ENCODE measurements at places on chromosomes 6 and 20.

DNA sequence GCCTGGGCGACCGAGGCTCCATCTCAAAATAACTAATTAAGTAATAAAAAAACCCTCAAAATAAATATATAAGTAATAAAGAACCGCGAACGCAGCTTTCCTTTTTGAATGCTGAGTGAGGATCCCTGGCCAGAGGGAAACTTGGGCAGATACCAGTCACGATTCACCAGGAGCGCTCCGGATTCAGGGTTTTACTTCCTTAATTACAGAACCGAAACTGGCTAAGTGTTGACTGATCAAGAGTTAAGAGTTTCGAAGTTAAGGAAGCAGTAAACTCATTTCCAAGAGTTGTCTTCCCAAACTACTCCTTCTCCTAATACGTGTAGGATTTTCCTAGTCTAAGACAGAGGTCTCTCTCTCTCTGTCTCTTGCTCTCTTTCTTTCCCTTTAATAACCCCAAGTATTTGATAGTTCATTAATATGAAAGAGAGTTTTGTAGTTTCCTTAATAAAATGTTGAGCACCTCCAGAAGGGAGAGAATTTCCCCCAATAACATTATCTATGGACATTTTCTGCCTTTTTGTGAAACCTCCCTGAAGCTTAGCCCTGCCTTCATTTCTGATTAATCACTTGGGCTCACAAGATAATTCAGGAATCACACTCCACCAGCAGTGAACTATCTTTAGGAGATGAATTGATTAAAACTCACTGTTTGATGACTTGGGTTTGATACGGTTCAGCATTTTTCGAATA, 61.4 kb upstream of the ZNF217 start:
- DNase-seq, result no peak

DNA sequence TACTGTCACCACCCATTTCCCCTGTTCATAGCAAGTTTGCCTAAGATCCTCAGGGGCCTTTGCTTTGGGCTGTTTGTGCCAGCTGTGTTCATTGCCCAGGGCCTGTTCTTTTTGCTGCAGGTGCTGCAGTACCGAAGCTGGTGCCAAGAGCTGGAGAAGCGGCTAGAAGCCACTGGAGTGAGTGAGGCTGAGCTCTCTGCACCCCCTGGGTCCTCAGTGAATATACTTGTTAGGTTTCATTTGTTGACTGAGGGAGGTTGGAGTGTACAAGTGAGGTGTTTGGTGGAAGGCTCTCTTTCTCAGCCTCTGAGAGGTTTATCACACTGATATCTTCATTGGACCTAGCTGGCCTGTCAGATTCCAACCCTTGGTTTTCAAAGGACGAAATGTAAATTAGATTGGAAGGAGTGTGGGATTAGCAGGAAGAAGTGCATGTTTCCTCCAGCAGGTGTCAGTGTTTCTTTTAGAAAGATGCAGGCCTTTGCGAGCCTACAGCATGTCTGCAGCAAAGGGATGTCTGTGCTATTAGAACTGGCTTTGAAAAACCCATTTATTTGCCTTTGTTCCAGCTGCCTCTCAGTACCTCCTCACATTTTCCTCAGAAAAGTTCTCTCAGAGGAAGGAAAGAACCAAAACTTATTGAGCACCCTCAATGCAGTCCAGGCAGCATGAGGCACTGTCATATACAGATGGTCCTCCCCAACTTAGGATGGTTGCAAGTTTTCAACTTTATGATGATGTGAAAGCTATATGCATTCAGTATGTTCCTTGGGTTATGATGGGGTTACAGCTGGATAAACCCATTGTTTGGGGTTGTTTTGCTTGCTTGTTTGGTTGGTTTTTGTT, 8.3 kb downstream of the CEP250 start:
- no peak for DNase-seq

- DNase-seq, result no peak
Measured at GRCh38 chr6:4487538-4487937, 288.7 kb upstream of the CDYL start.

- no peak for DNase-seq
Measured at GRCh38 chr6:43804550-43805223, 34.7 kb downstream of the VEGFA start.

DNA sequence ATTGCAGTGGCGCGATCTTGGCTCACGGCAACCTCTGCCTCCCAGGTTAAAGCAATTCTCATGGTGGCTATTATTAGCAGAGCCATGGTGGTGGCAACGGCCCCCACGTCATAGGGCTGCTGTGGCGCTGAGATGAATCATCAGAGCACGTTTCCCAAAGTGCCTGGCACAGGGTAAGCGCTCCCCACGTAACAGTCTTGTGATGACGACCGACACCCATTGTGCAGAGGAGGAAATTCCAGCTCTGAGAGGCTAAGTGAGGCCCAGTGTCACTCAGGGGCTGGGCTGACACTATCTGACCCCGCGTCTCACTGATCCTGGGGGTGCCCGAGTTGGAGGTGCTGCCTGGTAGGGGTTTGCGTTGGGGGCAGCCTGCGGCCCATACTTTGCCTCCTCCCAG, 16.2 kb downstream of the SUN5 start:
- no peak for DNase-seq

DNA sequence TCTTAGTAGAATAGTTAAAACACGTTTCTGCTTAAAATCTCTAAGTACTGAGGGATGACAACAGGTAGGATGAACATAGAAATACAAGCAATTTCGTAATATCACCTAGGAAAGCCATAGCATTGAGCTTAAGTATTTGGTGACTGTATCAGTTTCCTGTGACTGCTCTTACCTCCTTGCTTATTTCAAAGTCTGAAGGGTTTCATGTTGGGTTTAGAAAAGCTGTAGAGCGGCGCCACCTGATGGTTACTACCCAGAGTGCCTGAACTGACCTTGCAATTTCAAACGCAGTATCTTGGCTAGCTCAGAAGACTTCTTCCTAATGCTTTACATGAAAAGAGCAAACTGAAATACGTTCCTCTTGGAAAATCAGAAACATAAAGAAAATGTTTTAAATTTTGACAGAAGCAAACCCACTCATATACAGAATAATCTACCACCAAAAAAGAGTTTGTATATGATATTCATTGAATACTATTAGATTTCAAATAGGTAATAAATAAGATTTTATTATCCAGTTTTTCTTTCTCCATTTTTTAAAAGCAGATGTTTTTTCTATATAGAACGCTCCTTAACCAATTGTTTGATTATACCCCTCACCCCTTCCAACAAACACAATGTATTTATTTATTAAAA, 82.3 kb upstream of the RIPOR2 start:
- DNase-seq, result peak; percentile 75

- no peak for DNase-seq
Measured at GRCh38 chr6:121584586-121585369, 149.3 kb downstream of the GJA1 start.

DNA sequence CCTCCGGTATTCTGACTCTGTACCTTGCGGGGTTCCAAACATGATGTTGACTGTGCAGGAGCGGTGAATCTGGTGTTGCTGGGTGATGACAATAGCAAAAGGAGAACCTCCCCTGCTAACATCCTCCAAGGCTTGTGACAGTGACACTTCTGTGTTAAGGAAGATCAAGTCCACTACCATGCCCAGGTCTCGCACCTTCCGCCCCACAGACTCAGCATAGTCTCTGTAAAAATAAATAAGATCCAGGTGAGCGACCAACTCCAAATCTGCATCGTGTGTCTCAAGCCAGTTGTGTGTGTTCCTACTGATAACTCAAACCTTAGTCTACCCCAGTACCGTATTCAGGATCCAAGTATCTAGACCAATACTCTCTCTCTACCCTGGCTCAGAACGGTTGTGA, 24.8 kb downstream of the NCOA5 start:
- no peak for DNase-seq

- no peak for DNase-seq
Measured at GRCh38 chr6:139647016-139647415, 272.6 kb upstream of the CITED2 start.

DNA sequence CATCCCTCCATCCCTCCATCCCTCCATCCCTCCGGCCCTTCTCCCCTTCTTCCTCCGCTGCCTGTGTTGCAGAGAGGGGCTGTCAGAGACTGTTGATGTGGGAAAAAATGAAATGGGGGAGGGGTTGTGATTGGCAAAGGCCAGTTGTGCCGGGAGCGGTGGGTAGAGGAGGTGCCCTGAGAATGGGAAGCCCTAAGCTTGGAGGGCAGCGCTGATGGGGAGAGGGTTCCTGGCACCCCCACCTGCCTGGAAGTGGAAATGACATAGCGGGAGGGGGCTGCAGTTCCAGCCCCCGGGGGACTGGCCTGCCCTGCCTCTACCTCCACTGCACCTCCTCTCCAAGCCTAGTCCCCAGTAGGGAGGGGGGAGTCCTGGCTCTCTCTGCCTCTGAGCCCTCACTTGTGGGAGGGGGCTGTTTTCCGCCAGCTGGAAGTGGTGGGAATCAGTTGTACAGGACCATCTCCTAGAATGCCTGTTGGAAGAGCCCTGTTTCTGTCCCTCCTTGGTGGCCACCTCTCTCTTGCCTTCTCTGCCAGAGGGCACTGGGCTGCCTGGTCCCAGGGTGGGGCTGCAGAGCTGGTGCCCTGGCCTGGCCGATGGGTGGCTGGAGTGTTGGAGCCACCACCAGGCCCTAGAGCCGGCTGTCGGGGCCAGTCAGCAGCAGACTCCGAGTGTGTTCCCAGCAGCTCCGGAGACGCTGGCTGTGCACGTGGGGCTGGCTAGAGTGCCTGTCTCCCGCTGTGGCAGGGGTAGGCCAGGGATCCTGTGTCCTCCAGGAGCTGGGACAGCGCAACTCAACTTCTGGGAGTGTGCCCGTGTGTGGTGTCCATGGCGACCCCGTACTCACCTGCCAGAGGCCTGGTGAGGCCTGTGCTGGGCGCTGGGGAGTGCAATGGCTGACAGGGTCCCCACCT, 1.5 kb downstream of the DLGAP4 start:
- DNase-seq, result peak; percentile 64

GRCh38 chr6:52509281-52510212, 67.3 kb downstream of the TRAM2 start:
- DNase-seq, result no peak

GRCh38 chr20:19967445-19967844, 49.7 kb upstream of the NAA20 start:
- DNase-seq, result no peak

- DNase-seq, result no peak
Measured at GRCh38 chr6:130222775-130223174, at the start of gene SAMD3. Gene SAMD3 (minus strand): TSS chr6:130222951. CDS start chr6:130215273, 7,678 bp downstream.

DNA sequence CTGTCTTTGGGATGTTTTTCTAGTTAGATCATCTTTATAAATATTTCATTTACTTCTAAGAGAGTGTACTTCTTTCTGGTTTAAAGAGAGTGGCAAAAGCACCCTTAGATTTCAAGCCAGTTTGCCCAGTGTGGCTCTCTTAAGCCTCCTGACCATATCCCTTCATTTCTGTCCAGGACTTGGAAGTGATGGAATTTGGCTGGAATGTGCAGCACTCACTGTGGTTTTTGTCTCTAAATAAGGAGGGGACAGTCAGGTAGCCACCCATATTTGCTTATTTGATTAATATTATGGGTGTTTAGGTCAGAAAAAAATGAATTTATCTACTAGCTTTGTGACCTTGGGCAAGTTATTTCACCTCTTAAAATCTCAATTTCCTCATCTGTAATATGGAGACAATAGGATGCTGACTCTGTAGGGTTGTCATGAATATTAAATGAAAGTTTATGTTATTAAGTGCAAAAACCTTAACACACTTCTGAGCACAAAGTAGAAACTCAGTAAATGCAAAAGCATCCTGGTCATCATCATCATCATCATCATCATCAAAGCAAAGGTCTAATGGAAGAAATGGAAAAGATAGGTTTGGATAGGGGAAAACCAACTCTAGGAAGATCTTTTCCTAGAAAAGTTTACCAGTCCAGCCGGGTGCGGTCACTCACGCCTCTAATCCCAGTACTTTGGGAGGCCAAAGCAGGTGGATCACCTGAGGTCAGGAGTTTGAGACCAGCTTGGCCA, 3.1 kb downstream of the CRYBG1 start:
- no peak for DNase-seq

- DNase-seq, result no peak
Measured at GRCh38 chr6:17448165-17448564, 54.8 kb downstream of the CAP2 start.

DNA sequence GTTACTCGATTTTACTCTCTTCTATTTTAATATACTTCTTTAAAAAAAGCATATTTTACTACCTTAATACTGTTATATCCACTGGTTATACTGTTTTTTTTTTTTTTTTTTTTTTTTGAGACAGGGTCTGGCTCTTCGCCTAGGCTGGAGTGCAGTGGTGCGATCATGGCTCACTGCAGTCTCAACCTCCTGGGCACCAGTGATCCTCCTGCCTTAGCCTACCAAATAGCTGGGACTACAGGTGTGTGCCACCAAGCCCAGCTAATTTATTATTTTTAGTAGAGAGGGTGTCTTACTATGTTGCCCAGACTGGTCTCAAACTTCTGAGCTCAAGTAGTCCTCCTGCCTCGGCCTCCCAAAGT, 170.7 kb downstream of the DOK5 start:
- DNase-seq, result no peak

DNA sequence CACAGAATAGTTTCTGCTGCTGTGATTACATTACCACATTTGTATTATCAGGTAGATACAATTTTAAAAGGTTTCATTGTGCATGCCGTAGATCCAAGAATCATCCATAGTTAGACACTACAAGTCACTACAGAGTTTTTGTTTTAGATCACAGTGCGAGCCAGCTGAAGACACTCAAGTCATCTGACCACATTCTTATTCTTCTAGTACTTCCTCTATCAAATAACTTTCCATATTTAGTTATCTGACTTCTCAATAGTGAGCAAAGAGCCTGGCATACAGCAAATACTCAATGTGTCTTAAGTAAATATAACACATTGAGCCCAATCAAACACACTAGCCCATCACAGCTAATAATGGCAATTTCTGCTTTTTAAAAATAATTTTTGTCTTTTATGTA, 195.4 kb downstream of the ASCC3 start:
- DNase-seq, result no peak

- DNase-seq, result no peak
Measured at GRCh38 chr6:34489207-34489805, 23.4 kb downstream of the PACSIN1 start.

DNA sequence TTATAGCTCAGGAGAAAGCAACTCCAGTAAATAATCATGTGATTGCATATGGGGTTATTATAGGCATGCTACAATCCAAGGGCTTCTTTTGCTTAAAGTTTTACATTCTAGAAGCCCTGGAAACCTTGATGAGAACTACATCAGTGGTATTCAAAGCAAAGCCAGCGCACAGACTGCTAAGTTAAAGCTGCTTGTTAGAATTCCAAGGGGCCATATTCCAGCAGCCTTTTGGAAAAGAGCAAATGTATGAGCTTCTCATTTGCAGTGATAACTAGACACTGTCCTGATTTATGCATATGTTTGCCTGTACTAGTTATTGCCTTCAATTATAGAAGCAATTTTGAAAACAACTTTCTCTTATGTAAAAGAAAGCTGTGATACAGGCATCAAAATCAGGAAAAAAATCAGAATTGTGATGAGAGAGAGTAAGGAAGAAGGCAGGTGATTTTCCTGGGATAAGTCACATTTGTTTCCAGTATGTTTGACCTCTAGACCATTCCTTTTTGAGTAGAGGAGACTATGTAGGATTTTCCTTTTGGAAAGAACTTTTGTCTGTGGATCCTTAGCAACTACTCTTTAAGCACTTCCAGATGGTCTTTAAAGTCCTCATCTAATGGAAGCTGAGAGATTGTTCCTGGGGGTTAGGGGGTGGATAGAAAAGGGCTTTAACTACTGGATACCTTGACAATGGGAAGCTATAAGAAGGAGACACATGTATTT, 159.2 kb downstream of the PLCB4 start:
- no peak for DNase-seq
